ENCODE measurements at places on chromosomes 11 and 22.

- no peak for DNase-seq
Measured at GRCh38 chr11:125929445-125930075, 16.3 kb upstream of the VSIG10L2 start.

GRCh38 chr22:38832005-38832978 is 11.5 kb downstream of the NPTXR start:
- DNase-seq: no peak

GRCh38 chr22:50148991-50149721 is 21.4 kb upstream of the PANX2 start:
- peak; percentile 79 for DNase-seq

DNA sequence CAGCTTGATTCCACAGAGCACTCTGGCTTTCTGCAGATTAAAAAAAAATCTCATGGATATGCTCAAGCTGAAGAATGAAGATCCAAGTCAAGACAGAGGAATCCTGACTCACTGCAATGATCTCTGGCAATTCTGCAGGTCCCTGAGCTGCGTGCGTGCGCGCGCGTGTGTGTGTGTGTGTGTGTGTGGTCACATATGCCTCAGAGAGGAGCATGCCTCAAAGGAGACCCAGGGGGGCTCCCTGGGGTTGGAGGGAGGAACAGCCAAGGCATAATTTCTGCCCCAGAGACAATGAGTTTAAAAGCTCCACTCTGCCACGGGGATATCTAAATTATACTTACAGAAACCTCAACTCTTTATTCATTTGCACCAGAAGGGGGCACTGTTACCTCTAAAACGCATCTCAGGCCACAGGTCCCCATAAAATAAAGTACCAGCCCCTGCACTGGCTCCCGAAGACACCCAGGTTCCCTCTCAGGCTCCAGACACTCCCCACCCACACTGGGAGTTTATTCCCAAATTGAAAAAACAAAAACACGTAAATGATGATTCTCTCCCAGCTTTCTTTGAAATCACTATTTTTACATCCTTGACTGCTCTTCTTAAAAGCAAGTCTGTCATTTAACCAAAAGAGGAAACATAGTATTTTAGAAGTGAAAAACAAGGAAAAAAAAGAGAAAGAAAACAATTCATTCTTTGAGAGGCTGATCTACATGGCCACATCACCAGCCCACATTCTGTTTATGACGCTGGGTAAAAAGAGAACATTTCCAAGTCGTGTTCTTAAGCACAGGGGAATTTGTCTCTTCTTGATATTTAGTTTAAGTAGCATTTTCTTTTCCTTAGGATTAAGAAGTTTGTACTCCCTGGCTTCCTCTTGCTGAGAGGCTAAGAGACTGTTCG is 401.0 kb downstream of the LARGE1 start:
- peak; percentile 46 for DNase-seq

DNA sequence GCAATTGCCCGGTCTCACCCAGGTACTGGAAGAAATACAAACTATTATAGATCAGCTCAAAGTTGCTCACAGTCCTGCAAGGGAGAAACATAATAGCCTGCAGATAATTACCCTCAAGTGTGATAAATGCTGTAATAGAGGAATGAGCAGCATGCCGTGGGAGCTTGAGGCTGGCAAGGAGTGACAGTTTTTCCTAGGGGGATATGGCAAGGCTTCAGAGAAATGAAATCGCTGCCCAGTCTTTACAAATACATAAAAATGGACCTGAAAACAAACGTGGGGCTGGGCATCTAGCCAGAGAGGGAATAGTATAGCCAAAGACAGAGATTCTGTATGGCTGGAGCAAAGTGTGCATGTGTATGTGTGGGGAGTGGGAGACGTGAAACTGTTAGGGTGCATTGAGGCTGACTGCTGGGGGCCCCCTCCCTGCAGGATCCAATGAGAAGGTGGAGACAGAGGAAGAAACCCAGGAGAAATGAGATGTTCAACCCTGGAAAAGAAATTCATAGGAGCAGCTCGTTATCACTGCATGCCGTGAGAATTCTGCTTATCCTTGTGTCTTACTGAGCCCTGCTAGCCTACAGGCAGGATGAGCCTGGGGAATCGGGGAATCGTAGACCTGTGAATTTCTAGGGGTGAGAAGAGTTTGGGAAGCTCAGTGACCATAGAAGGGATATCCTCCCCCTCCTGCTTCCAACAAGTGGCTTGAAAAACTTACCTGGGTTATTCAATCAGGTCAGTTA is 167.0 kb downstream of the LDLRAD3 start:
- DNase-seq: no peak

DNA sequence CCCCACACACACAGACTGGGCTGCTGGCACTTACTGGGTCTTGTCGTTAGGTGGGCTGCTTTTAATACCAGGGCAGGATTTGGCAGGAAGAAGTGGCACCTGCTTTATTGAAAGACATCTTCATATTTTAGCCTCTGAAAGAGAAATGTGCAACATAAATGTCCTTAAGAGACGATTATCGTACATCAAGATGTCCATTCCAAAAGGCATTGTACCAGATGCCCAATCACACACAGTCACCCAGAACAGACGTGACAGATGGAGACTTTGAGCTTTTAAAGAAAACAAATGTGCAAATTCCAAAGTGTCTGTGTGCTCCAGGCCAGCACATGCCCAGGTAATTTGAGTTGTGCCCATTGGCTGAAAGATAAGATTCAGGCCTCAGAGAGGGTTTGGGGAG is 155.7 kb downstream of the RRAS2 start:
- DNase-seq: no peak

DNA sequence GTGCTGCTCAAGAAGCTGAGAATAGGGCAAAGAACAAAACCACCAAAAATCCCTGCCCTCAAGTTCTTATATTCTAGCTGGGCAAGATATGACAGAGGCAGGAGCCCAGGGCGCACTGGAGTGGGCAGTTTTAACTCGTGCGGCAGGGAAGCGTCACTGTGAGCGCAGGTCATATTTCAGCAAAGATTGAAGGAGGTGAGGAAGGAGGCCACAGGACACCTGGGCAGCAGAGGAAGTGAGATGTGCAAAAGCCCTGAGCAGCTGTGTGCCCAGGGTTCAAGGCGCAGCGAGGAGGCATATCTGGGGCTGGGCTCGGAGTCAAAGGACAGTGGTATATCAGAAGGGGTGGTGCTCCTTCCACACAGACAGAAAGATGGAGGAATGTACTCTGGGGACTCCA is 13.5 kb downstream of the KCNC1 start:
- no peak for DNase-seq

DNA sequence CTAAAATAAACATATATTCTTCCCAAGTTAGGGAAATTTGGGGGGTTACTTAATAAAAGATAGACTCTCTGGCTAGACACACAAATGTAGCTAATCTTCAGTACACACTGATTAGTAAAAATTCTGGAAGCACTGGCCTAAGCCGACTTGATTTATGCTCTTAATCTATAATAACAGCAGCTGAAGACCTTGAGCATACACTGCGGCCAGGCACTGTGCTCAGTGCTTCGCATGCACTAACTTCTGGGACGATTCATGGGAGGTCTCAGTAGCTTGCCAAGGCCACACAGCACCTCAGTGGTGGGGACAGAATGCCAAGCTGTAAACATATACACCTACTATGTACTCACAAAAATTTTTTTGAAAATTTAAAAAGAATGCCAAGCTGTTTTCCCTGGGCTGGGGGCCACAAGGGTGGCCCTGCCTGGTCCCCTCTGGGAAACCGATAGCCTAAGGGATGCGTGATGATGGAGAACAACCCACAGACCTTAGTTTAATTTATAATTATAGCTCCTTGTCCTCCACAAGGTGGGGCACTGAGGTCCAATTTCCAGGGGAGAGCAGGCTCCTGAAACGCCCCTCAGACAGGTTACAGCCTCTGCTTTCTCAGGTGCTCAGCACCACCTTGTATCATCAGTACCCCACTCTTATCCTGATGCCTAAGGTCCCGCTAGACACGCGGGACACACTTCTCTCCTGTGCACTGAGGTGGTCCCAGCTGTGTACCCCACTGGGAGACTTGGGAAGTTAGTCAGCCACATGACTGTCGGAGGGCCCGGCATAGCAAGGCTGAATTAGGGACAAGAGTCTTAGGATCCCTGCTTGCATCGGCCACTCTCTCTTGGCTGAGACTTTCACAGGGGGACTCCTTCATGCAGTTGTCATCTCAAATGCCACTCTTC is 20.1 kb downstream of the SERPIND1 start:
- no peak for DNase-seq

GRCh38 chr11:95486979-95487378 is 256.0 kb upstream of the SESN3 start:
- no peak for DNase-seq

DNA sequence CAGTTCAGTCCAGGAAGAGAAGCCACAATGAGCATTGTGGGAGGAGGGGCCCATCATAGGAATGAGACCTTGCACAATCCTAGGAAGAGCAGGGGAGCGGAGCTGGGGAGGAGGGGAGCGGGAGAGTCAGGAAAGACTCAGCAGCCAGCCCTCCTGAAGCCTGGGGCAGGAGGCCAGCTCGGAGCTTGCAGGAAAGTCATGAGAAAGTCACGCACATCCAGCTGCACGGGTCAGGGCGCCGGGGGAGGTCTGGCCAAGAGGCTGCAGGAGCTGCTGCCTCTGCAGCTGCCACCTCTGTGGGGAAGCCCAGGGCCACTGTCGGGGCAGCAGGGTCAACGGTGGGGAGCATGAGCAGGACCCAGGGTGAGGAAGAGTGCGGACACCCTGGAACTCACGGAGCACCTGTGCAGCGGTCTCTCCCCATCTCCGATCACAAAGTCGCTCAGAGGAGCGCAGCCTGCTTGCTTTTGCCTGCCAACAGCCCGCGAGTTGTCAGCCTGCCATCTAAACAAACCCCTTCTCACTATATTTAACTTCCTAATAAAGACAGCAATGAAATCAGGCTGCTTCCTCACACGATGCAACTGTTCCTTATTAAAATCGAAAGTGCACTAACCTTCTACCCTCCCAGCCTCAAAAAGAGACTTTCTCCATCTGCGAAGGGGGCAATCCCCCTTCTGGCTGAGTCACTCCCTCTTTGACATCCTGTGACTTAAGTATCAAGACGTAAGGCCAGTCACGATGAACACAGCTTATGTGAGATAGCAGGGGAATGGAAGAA is 52.9 kb upstream of the RTL6 start:
- no peak for DNase-seq

GRCh38 chr11:35040221-35040942 is 98.6 kb upstream of the CD44 start:
- no peak for DNase-seq

DNA sequence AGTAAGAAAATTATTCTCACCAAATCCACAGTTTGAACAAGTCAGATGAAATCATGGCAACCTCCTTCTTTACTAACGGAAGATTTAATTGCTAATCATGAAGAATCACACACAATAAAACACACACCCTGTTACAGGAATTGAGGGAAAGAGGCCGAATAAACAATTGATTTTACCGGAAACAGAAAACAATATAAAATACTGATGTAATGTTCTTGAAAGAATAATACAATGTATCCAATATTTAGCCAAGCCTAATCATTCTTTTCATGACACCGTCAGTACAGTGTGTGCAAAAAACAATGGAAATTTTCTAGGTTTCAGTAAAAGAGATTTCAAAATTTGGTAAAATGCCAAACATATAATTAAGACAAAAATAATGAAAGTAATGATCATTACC is 23.4 kb downstream of the ASRGL1 start:
- DNase-seq: no peak

- no peak for DNase-seq
Measured at GRCh38 chr11:86495351-86495750, 120.7 kb downstream of the CCDC81 start.

DNA sequence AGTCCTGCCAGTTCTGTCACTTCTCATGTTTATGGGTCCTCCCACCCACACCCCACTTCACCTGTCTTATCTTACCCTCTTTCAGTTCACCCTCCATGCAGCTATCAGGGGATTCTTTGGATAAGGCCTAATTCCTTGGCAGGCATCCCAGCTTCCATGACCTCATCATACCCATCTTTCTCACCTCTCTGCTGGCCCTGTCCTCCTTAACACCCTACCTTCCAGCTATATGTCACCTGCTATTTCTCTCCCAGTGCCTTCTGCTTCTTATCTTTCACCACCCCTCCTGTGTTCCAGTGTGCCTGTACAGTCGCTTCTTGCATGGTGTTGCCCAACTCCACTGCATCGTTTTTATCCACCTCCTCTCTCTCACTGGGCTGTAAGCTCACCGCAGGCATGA is 28.3 kb downstream of the SNU13 start:
- DNase-seq: no peak

DNA sequence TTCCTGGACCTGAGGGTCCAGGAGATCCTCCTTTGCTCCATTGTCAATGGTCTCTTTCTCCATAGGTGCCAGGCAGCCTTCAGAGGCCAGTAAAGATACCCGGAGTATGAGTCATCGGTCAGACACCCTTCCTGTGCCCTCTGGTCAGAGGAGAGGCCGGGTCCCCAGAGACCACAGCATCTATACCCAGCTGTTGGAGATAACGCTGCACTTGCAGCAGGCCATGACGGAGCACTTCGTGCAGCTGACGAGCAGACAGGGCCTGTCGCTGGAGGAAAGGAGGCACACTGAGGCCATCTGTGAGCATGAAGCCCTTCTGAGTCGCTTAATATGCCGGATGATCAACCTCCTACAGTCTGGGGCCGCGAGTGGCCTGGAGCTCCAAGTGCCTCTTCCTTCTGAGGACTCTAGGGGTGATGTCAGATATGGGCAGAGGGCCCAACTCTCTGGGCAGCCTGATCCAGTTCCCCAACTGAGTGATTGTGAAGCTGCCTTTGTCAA is at the start of gene ACCSL:
Gene ACCSL (plus strand): TSS at position 51 of the 501 bp plus-strand sequence. CDS start 56 bp downstream, at position 107.
- DNase-seq: peak; percentile 18

GRCh38 chr11:57639321-57640067 is 10.2 kb downstream of the YPEL4 start:
- peak; percentile 100 for DNase-seq

GRCh38 chr11:61803889-61804647 is 11.4 kb downstream of the FEN1 start:
- no peak for DNase-seq

GRCh38 chr11:110160016-110160415 is 66.8 kb downstream of the ZC3H12C start:
- no peak for DNase-seq

GRCh38 chr11:72023335-72023734 is 24.6 kb downstream of the IL18BP start:
- no peak for DNase-seq

- no peak for DNase-seq
Measured at GRCh38 chr22:35888181-35888870, 140.3 kb downstream of the RBFOX2 start.

DNA sequence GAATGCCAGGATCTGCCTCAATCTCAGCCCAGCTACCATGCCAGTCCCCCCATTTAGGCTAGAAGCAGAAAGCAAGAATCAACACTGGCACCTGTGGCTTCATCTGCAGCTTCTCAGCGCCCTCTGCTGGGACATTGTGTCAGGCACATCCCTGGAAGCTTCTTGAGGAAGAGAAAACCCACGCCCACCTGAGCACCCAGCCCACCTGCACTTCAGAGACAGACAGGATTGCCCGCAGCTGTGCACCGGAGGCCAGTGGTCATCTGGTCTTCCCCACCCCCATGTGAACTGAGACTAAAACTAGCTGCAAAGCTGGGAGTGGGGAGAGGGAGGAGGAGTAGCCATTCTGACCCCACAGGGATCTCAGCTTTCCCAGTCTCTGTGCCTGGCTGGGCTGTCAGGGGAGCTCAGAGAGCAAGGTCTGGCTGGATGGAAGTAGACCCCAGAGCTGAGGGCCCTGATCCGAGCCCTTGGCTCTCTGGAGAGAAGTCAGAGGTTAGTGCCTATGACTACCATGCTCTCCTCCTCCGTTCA is 66.8 kb downstream of the FEZ1 start:
- DNase-seq: peak; percentile 89

GRCh38 chr22:46425016-46425415 is 89.5 kb downstream of the TRMU start:
- no peak for DNase-seq

All from H9 (cell line).